ENCODE measurements at places on chromosomes 16 and 17.

GRCh38 chr17:49022391-49022941, 25.3 kb downstream of the IGF2BP1 start:
- DNase-seq, result peak; percentile 79

- DNase-seq, result peak; percentile 85
Observed at GRCh38 chr17:59001158-59001814, 105.4 kb downstream of the TRIM37 start.

DNA sequence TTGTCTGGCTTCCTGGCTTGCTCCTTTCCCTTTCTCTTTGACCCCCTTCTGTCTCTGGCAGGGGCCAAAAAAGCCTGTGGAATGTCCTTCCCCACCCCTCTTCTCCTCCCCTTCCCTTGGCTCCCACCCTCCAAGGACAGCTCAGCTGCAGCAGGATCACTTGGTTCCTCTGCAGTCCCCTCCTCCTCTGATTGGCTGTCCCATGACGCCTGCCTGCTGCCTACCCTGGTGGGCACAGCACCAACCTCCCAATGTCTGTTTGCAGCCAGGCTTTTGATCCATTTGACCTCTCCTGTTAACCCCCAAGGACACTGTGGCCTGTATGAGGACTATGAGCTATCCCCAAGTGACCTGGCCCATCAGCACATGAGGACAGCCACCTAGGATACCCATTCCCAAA, 14.8 kb upstream of the MTMR4 start:
- no peak for DNase-seq

DNA sequence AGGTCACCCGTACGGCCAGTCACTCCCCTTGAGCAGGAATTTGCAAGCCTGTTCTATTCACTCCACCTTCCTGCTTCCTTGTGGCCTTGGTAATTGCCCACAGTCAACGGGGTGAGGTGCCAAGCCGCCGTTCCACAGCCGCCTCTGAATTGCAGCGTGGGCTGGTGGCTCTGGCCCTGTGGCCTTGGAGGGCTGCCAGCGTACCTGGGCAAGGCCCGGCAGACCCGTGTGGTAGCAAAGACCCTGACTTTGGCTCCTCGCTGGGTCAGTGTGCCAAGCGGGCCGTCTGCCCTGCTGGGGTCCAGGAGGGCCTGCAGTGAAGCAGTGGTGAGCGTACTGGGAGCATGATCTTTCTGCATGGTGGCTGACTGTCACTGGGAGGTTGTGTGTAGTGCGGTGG, 3.6 kb downstream of the BANP start:
- no peak for DNase-seq

DNA sequence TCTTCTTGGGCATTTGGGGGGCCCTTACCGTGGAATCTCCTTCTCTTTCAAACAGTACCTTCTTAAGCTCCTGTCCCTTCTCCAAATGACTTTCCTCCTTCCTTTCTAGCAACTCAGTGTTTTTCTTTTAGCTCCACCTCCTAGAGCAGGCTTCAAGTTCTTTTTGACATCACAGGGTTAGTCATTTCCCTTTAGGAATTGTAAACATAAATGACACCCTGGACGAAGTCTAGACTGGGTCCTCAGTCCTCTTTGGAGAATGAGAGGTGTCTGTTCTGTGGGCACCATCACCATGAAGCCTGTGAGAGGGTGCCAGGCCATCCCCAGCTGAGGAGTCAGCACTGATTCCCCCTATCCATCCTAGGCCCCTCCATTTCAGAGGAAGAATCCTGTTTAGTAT, 94.7 kb downstream of the SALL1 start:
- DNase-seq, result peak; percentile 2

DNA sequence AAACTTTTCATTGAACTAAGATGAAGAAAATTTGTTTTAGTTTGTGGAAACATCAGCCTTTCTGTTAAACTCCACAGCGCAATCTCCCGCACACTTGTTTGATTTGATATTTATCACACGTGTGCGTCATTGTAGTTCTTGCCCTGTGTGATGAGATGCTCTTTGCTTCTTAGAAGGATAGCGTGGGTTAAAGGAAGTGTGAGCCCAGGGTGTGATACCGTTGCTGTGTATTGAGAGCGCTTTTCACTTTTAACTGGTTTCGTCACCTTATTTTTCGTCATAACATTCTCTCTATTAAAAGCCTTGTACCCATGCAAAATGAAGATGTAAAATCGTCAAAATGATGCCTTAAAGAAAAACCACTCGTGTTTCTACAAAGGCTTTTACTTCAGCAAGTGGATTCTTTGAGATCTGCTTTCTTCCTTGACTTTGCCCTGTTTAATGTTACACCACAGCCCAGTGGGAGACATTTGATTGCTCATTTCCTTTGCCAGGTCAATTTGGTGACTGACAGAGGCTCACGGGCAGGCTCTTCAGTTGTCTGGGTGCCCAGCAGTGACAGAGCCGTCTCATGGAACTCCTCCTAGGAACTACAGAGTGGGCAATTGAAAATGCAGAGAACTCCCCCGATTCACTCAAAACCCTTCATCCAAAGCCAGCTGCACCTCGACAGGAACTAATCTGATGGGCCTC, 61.1 kb downstream of the RPA1 start:
- no peak for DNase-seq

- no peak for DNase-seq
Observed at GRCh38 chr17:46770439-46770817, 48.1 kb downstream of the WNT3 start.

DNA sequence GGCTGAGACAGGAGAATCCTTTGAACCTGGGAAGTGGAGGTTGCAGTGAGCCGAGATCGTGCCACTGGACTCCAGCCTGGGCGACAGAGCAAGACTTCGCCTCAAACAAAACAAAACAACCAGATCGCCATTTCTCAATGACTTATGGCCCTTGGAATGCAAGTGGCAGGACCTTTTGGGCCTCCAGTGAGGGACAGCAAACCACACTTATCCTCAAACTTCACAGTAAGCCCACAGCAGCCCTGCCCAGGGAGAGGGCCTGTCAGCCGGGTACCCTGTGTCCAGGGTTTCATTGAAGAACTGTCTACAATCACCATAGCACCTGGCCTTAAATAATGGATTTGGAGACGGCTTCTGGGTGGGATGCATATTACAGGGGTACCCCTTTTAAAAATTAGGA, 11.7 kb downstream of the TRAF4 start:
- DNase-seq, result peak; percentile 52

DNA sequence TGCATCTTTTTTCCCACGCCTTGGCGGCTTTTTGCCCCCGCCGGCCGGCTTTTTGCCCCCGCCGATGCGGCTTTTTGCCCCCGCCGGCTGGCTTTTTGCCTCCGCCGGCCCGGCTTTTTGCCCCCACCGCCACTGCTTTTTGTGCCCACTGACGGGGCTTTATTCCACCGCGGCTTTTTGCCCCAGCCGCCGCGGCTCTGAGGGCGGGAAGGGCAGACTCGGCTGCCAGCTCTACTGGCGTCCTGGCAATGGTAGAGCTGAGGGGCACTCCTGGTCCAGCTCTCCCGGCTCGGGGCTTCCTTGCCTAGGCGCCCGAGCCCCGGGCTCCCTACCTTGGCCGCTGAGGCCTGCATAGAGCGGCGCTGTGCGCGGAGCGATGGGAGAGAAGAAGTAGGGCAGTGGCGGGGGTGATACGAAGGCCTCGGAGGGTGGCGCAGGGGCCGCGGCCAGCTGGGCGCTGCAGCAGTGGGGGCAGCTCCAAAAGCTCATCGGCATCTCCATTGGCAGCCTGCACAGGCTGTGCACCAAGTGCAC, 591.4 kb downstream of the TP53TG3F start:
- no peak for DNase-seq

DNA sequence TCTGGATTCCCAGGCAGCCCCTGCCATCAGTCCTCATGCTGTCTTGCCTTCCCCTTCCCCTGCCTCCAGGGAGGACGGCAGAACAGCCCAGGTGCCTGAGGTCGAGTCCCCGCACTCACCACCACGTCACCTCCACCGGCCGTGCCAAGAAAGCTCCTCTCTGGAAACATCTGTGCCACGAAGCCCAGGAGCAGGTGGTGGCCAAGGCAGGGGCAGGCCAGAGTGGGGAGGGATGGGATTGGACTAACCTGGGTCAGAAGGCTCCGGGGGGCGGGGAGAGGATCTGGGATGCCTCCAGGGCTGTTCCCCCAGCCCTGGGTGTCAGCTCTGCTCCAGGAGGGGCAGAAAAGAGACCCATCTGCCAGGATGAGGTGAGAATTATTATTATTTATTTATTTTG, 7.4 kb upstream of the DPEP1 start:
- no peak for DNase-seq

GRCh38 chr17:35051183-35051578, 12.3 kb downstream of the RFFL start:
- DNase-seq, result no peak

- no peak for DNase-seq
Observed at GRCh38 chr17:58480090-58480489, 8.1 kb downstream of the HSF5 start.

DNA sequence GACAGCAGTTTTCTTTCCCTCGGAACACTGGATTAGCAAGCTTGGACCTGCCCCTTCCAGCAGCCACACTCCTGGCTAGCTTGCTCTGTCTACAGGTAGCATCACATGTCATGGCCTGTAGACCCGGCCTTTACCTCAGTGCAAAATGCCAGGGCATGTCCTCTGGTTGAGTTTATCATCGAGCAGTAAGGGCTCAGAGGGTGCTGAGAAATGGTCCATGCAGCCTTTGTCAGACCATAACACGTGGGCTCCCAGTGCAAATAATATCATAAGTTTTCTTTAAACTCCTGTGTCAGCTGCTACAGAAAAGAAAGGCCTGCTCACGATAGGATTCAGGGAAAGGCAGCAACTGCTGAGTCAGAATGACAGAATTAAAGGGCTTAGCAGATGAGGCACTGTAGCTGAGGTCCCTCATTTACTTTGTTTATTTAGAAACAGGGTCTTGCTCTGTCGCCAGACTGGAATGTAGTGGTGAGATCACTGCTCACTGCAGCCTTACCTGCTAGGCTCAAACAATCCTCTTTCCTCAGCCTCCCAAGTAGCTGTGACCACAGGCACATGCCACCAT, 8.0 kb upstream of the GNA13 start:
- DNase-seq, result peak; percentile 67

GRCh38 chr17:18037486-18037885, 1.5 kb downstream of the ATPAF2 start:
- DNase-seq, result no peak

- DNase-seq, result peak; percentile 86
Observed at GRCh38 chr17:7988750-7989178, 13.7 kb upstream of the GUCY2D start.

DNA sequence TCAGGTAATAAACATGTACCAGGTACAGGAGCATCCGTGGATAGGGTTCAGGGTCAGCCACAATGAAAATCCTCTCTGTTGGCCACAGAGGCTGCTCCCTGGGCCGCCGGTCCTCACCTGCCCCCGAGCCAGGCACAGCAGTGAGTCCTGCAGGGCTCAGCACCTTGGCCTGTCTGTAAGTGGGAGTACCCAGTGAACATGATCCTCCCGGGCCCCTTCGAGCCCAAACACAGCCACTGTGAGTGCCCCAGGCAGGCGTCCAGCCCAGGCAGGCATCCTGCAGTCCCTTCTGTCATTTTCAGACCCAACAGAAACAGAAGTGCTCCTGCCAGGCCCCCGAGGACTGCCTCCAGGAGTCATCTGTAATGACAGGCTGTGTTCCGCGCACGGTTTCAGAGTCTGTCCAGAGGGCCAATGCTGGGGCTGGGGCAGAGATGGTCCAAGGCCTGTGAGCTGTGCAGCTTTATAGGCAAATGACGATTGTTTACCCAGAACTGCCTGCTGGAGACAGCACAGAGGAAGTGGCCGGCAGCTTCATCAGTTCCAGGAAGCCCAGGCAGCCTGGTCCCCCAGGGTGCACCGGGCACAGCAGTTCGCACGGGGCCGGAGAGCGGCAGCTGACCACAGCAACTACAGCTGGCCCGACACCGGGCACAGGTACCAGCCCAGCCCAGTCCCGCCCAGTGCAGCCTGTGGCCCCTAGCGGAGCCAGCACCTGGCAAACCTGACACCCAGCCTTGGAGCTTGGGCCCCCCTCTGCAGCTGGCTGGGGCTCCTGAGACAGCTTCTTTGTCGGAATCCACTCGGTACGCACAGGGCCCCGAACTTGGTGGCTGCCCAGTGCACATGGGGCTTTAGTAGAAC, 13.2 kb downstream of the SLC7A5 start:
- peak; percentile 85 for DNase-seq

DNA sequence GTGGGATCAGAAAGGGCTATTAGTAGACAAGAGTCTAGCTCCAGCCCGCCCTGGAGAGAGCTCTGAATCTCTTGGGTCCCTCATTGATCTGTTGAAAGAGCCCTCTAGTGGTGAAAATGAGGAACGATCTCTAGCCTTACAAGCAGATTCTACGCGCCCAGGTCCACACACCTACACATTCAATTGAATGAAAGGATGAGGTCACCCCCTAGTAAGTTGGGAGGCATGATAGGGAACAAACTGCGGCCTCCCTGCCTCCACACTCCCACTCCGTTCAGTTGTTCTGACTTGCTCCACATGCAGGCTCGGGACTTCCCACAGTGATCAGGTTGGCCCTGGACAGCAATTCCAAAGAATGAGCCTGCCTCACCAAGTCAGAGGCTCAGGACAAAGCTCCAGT, 2.9 kb upstream of the CACNG3 start:
- peak; percentile 3 for DNase-seq

GRCh38 chr16:82405736-82406135, 221.0 kb upstream of the CDH13 start:
- DNase-seq, result no peak

GRCh38 chr17:35018814-35019213, 38.5 kb downstream of the LIG3 start:
- no peak for DNase-seq

- no peak for DNase-seq
Observed at GRCh38 chr17:13920413-13920812, 148.9 kb upstream of the COX10 start.

Measured in EH (cell line).